Stimulated activated effector memory CD8-positive, alpha-beta T cell treated with anti-CD3 and anti-CD28 coated beads, Interleukin-12 subunit alpha, Interleukin-12 subunit beta, amount 100 ng/mL, for 72 hours (primary cell): ENCODE measurements at places on chromosomes 1 and 21.

DNA sequence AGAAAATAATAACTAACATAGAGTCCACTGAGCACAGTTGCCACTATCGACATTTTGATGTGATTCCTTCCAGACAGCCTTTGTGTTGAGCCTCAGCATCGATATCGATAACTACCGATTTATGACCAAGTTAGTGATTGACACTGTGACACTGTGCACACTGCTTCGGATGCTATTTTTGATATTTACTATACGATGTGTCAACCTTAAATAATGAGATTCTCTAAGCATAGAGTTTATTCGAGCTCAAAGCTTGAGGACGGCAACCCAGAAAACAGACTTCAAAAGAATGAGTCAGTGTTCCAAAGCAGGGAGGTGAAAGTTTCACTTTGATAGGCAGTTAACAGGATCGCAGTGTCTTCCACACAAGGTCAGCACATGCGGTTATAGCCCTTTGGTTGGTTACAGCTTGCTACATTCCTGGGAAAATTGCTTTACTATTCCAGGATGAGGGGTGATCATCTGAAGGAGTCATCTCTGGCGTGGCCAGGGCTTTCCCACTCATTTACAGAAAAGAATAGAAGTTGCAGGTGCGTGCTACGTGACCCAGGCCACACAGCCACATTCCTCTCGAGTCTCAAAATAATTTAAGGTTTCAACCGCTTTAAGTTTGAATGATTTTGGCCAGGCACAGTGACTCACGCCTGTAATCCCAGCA, 53.6 kb upstream of the EFHD2 start:
- no peak for DNase-seq

- DNase-seq: no peak
Measured at GRCh38 chr1:153386500-153386901, 4.4 kb downstream of the S100A8 start.

- no peak for DNase-seq
Measured at GRCh38 chr1:30535595-30536325, 187.6 kb downstream of the MATN1 start.

DNA sequence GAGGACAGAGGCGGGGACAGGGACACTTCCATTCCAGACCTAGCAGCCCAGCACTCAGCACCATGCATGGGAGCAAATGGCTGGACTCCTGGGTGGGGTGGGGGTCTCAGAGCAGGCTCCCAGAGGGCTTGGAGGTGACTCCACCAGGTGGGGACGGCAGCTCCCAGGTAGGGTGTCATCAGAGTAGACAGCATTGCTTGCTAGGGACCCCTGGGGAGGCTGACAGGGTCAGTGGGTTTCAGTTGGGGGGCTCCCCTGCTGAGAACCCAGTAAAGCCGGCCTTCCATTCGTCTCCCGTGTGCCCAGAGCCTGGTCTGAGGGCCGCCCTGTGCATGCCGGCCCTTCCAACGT, 4.8 kb upstream of the GJC2 start:
- no peak for DNase-seq

- DNase-seq: no peak
Measured at GRCh38 chr1:62781841-62782543, 1.9 kb upstream of the ATG4C start.

DNA sequence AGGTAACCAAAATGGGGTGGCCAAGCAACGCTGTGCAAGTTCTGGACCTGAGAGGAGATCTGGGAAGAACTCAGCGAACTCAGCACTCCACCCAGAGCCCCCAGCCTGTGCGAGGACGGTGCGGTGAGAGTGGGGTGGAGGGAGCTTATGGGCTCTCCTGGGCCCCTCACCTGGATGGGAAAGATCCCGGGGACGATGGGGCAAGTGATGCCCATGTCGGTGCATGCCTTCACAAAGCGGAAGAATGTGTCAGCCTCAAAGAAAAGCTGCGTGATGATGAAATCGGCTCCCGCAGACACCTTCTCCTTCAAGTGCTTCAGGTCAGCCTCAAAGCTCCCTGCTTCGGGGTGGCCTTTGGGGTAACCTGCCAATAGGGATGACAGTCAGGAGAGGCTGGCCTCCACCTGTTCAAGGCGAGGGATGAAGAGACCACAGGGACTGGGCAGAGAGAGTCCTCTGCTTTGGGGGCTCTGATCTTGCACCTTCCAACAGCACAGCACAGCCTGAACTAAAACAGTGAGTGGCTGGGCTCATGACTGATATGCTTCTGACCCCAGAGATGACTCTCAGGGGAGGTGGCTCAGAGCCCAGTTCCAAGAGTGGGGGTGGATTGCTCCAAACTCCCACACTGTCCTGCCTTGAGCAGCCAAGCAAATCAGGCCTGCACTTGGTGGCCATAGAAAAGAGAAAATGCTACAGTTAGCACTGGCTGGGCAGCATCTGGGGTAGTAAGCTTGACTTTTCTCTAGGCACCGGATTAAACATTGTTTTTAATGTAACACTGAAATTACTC, 9.5 kb downstream of the MTHFR start:
- no peak for DNase-seq

DNA sequence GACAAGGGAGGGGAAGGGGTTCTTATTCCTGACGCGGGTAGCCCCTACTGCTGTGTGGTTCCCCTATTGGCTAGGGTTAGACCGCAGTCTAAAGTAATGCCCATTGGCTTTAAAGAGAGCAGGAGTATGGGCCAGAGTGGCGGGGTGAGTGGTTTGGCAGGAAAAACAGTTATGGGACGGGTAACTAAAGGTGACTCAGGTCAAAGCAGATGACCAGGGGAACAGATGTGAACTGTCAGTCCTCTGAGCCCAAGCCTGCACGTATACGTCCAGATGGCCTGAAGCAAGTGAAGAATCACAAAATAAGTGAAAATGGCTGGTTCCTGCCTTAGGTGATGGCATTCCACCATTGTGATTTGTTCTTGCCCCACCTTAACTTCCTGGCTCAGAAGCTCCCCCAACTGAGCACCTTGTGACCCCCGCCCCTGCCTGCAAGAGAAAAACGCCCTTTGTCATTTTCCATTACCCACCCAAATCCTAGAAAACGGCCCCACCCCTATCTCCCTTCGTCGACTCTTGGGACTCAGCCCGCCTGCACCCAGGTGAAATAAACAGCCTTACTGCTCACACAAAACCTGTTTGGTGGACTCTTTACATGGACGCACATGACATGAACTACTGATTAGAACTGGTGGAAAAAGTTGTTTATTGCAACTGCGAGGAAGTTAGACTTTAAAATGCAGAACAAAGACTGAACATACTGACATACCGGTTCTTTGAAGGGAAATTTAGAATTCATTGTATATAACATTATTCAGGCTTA, 758 bp upstream of the ATAD3B start:
- no peak for DNase-seq

GRCh38 chr1:212669600-212669999, 30.0 kb downstream of the BATF3 start:
- no peak for DNase-seq

DNA sequence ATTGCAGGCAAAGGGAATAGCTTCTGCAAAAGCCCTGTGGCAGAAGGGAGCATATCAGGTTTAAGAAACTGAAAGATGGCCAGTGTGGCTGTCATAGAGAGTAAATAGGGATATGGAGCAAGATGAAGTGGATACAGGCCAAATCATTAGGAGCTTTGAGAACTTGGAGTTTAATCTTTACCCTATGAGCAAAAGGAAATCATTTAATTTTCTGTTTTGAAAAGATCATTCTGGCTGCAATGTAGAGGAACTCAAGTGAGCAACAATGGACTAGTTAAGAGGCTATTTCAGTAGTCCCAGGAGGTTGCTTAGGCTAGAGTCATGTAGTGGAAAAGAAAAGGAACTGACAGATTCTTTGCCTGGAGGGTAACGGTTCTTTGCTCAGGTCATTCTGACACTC, 47.2 kb downstream of the RAP1A start:
- no peak for DNase-seq

DNA sequence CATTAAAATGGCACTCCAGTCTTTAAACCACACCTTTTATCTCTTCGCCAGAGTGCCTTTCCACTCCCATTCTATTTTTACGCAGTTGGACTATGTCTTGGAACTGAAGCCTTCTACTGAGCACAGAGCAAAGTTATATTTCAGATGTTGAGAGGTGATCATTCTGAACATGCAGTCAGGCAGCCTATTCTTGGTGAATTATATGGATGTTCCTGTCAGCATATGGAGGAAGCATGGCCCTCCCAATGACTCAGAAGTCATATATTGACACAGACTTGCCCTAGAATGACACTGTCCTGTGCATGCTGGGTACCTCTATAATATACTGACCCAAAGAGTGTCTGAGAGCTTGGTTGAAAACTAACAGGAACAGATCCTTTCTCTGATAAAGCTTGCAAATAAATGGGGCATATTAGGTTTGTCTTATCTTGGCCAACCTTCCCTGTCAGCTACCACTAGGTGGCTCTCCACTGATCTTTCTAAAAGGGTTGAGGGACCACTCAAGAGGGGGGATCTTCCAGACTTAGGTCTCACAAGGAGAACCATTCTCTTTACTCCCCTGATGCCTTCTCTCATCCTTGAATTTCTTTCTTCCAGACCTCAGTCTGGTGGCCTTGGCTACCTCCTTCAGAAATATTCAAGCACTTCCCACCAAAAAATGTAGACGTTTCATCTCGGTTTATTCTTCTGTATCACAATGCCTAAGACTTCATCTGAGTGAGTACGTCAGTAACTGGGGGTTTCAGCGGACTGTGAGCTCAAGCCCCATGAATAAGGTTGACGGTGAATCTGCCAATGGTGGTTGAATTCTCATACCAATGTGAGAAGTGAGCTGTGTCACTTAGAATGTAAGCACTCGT, 11.8 kb upstream of the ALG14 start:
- no peak for DNase-seq

DNA sequence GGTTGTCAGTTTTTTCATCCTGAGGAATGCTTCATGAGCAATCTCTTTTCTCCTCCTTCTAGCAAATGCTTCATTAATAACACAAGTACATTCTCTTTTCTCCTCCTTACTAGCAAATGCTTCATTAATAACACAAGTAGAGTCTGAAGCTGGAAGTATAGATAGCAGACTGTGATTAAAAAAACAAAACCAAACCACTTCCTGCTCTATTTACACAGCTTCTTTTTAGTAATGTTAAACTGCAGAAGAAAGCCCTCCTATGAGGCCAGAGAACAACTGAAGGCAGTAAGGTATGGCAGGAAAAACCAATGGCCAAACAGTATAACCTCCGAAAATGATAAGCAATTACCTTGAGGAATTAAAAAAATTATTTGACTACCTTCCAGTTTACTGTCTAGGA, 90.1 kb downstream of the ZSWIM5 start:
- no peak for DNase-seq

GRCh38 chr1:41751804-41752513, 166.8 kb downstream of the HIVEP3 start:
- DNase-seq: no peak

GRCh38 chr1:189607477-189608096, 870.1 kb downstream of the BRINP3 start:
- no peak for DNase-seq

DNA sequence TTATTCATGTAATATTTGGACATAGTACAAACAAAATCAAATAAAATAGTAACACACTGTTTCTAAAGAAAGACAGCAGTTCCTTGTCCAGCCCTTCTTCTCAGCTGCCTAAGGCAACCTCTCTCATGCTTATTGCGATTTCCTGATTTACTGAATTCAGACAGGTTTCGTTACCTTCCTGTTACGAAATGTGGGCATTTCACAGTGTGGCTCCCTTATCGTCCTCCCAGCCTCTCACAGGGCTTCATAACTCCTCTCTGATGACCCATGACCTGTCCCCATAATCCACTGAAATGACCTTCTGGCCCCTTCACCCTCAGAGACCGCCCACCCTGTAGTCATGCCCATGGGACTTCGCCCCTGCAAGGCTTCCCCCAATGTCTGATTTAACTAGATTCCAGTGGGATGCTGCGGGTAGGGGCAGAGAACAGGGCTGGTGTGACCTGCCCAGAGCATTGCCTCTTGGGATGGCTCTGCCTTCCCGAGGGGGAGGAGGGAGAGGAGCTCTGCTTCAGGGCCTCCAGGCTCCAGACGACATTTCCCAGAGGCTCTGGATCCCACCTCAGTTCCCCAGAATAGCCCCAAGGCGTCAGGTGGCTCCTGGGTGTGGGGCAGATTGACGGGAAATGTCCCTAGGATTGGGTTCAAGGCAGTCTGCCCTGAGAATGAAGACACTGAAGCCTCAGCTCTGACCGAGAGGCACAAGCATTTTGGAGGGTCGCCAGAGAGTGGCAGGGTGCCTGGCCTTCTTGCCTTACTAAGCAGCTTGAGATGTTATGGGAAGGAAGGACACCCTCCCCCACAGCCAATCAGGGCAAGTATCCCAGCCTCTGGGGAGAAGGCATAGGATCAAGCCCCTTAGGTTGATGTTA, 20.6 kb downstream of the PADI2 start:
- no peak for DNase-seq

DNA sequence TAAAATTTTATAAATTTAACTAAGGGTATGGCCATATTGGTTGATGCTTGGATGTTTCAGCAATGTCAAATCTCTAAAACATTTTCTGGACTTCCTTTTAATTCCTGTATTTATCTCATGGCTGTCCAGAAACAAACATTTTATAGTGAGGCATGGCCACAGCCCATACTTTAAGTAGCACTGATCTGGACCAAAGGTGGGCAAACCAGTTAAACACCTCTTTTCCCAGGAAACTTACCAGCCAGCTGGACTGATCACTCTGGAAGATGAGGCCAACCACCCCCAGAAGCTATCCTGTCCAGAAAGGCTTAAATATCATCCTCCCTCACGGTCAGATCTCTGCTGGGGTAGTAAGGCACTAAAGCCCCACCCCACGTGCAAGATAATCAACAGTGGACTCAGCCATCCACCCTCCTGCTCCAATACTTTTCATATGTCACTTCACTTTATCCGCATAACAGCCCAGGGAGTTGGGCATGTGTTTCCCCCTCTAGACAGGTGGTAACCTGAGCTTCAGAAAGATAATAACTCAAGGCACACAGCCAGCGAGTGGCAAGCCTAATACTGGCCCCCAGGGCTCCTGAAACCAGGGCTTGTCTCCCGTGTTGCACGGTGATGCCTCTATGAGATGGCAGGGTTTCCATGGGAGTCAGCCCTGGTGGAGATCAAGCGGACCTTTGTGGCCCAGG, 120.5 kb upstream of the NGF start:
- DNase-seq: no peak

DNA sequence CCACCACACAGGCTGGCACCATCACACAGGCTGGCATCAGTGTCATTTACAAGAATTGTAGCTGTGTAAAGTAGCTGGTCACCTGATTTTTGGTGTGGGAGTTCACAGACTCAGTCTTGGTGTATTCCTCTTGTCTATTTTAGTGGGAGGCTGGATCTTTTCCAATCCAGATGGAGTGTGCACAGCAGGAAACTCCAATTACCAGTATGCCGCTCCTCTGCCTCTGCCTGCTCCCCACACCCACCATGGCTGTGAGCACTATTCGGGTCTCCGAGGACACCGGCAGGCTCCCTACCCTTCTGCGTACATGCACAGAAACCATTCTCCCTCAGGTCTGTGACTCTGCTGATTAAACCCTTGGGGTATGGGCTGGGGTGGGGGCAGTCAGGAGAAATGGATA, 24.2 kb downstream of the TBX19 start:
- no peak for DNase-seq

GRCh38 chr1:211589782-211590721, 11.1 kb upstream of the SLC30A1 start:
- no peak for DNase-seq

- DNase-seq: no peak
Measured at GRCh38 chr21:34598931-34599400, 15.9 kb downstream of the RCAN1 start.
